ENCODE measurements at places on chromosomes 5 and 9.

DNA sequence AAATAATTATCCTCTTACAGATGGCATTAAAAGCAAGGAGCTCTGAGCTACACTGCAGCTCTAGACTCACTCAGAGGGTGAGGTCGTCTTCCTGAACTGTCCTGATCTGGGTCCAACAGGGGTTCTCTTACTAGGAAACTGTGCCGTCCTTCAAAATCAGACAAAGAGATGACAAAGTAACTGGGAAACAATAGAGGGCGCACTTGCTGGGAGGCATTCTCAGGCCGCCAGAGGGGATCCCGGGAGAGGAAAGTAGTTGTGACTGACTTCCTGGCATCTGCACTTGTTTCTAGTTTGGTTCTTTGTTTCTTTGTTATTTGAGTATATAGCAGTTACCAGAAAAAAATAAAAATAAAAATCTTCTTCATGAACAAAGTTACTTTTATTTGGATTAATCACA, 142.9 kb upstream of the MSX2 start:
- DNase-seq, result no peak

DNA sequence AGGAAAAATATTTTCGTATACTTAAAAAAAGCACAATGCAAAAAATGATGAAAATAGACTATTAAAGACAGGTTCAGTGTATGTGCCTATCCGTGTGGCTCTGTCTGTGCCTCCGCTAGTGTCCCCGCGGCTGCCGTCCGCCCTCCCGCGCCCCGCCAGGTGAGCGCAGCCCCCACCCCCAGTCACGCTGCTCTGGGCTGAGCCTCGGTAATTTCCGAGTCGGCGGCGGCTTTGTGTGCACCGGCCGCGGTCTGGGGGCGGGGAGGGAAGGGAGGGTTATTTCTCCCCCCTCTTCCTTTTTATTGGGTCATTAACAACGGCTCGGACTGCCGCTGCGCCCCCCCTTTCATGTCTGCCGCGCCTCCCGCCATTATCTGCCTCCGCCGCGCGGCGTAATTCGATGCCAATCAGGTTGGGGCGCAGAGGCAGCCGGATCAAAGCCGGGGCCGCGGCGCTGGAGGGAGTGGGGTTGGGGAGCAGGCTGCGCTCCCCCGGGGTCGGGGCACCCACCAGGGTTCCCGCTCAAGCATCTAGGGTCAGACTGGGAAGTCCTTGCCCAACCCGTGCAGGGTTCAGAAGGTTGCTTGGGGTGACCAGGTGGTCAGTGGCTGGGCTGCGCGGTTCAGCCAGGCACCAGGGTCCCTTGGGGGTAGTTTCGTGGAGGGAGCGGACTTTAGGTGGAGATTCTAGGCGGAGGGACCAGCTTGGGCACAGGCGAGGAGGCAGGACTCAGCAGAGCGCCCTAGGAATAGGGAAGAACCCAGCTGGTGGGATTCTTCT, 39.5 kb upstream of the PSD2 start:
- DNase-seq, result no peak

DNA sequence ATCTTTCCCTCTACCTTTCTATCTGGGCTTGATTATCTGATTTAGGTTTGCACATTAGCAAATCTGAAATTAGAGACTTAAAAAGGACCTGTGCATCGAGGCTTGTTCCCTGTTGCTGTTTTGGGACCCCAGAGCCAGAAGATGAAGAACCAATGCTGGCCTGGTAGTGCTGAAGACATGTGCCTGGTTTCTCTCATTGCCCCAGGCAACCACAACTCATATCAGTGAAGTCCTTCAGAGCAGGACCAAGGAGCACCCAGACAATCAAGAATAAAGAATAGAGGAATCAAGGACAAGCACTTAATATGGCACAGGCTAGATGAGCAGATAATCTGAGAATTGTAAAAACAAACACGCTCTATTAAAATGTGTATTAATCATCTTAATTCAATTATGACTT, 362.7 kb downstream of the DMRTA1 start:
- DNase-seq, result no peak

- no peak for DNase-seq
These were observed 26.6 kb downstream of the DUSP1 start for GRCh38 chr5:172744123-172745104.

GRCh38 chr9:76414661-76415060, 20.4 kb upstream of the RFK start:
- DNase-seq, result no peak

- no peak for DNase-seq
These were observed 298.1 kb downstream of the NR3C1 start for GRCh38 chr5:143105216-143105905.

- DNase-seq, result no peak
These were observed 2187.0 kb upstream of the ACO1 start for GRCh38 chr9:30197453-30197852.

DNA sequence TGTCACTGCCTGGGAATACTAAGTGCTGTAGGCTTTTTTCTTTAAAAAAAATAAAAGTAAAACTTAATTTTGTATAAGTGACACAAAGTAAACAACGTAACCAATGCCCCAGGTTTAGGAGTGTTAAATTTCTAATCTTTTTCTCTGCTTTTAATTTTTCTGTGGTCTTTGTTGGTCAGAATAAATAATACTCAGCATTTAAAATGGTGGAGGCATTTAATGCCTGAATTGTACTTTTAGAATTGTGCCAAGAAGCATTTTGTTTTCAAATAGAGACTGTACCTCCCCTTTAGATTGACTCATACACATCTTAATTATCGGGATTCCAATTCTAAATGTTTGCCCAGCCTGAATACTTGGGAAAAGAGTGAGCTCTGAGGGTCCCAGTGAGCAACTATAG, 1.6 kb downstream of the DMXL1 start:
- no peak for DNase-seq

GRCh38 chr5:143243103-143243502, 160.4 kb downstream of the NR3C1 start:
- no peak for DNase-seq

DNA sequence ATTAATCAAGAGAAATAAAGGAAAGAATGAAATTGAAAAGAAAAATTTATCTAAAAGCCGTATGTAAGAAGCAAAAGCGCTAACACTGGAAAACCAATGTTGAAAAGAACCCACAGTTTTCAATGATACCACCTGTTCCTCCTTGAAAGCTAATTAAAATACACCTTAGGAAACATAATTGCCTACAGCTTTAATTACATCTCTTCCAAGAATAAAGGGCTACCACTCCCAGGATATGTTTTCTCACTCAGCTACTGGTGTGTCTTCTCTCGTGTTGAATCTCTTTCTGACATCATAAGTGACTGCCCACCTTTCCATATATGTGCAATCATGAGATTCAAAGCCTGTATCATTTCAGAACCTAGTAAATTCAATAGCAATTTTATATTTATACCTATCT, 880.6 kb upstream of the DMAC1 start:
- no peak for DNase-seq

DNA sequence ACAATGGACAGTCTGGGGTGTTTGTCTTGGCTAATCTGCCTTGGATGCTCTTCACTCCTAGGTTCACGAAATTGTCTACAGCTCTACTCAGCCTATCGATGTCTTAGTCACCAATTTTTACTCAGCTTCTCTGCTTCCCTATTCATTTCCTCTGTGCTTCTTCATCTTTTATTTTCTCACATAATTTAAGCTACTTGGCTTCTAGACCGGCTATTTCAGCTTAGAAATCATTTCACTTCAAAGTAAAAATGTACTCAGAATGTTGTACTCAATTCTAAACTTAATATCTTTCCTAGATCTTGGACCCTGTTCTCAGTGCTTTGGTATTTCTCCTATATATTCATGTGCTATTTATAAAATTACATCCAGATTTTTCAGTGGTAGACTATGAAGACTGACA, 430.0 kb upstream of the FTMT start:
- DNase-seq, result no peak

GRCh38 chr9:115024925-115025535, 92.9 kb downstream of the TNC start:
- no peak for DNase-seq

GRCh38 chr5:43041110-43041668, 1.1 kb upstream of the ANXA2R start:
- no peak for DNase-seq

DNA sequence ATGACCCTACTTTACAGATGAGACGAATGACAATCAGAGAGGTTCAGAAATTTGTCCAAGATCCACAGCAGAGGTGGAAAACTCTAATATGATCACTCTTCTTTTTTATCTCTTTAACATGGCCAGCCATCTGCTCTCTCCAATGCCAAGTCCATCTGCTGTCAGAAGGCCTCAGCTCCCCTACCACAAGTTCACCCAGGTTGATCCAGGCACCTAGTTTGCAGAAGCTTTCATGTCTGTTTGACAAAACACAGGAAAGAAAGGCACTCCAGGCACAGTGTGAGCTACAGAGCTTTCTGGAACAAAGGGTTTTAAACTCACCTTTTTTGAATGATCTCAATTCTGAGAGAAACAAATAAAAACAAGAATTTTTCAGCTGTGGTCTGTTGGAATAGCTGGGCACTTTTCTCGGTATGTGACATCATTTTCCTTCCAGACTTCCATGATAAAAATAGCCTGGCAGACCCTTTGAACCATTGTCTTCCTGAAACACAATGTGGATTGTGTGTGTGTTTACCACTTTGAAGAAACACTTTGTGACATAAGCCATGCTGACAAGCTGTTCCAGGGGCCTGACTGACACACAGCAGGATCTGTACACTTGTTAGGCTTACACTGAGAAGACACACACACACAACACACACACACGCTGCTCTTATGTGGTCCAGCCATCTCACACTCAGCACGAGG, 214.3 kb downstream of the AGTPBP1 start:
- DNase-seq, result no peak

DNA sequence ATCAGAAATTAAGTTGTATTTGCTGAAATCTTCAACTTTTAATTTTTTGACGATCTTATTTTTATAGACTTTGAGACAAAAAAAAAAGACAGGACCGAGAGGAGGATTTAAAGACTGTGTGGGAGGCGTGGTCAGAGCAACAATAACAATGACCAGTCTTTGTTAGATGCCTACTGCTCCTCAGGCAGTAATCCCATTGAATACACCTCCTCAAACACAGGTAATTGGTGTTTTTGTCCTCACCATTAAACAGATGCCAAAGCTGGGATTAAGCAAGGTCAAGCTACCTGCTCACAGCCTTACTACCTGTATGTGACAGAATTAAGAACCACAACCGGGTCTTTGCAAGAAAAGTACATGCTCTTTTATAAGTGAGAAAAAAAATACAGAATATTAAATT, 233.3 kb upstream of the GRAMD2B start:
- no peak for DNase-seq

- DNase-seq, result no peak
These were observed 14.8 kb downstream of the NDST1 start for GRCh38 chr5:150522504-150523414.

DNA sequence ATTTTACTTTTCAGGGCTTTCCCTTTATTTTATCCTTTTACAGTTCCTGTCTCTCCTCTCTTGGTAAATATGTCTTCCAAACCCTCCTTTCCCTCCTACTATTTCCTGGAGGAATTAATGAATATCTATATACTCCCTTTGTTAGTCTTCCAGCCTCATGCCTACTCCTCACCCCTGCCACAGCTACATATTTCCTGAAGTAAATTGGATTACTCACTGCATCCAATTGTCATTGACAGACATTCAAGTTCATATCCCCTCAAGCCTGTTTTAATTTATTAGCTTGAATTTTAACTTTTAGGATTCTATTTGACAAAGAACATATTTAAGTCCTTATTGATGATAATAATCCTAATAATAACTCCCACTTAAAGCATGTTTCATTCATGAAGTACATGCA, 314.5 kb downstream of the TMEM161B start:
- DNase-seq, result no peak

GRCh38 chr5:31581498-31582099, 49.5 kb downstream of the C5orf22 start:
- no peak for DNase-seq

DNA sequence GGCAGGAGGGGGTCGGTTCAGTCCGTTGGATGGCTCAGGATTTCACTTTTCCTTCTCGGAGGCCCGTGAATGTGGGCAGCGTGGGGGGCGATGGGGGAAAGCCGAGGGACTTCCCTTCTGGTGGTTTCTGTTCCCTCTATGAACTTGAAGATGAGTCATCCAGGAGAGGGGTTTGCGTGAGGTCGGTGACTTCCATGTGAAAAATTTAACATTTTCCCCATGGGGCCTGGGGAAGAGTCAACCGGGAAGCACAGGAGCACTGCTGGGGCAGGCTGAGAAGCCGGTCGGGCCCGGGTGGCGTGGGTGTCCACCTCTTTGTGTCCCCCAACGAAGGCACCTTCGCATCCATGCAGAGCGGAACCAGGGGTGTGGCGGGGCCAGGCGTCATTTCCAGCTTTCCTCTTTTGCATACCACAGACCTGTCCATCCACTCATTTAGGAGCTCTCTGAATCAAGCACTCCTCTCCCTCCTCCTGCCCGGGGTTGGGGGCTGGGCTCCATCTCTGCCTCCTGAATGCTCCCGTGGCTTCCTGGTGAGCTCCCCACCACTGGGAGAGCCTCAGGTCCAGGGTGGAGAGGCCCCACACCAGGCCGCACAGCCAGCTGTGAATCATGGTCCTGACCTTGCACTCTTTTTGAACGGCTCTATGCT, 68.4 kb downstream of the ANKRD33B start:
- peak; percentile 22 for DNase-seq

- DNase-seq, result no peak
These were observed 756 bp downstream of the VAV2 start for GRCh38 chr9:133991214-133991921.

DNA sequence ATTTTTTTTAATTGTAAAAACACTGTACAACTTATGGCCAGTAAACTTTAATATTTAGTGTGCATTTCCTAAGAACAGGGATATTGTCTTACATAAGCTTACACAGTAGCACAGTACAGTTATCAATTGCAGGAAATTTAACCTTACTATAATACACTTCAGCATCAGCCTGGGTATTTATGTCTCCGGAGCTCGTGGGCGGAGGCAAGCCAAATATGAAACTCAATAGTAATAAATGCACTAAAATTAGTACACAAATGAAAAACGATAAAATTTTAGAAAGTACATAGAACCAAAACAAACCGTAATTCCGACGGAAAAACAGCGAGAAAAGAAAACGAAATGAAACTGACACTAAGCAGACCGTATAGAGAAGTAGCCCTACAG, 91.2 kb downstream of the ANXA2R start:
- DNase-seq, result no peak

DNA sequence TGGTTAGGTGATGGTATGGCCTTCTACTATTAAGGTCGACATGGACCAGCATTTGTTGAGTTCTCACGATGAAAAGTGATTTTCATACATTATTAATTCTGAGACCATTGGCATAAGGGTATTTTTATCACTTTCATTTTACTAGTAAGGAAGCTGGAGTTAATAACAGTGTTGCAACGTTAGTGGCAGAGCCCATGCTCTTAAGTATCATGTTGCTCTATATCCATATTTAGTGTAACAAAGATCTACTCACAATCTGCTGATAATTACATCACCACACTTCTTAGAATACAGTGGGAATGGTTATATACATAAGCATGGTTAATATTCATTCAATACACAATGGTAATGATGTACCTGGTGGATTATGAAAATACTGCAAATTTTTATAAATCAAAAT, 81.9 kb downstream of the PRR16 start:
- no peak for DNase-seq
